ENCODE measurements at places on chromosomes 7 and 10.

GRCh38 chr10:110226926-110227641 is 19.7 kb downstream of the MXI1 start:
- peak; percentile 25 for DNase-seq

GRCh38 chr7:91062713-91063112 is 201.5 kb upstream of the FZD1 start:
- no peak for DNase-seq

DNA sequence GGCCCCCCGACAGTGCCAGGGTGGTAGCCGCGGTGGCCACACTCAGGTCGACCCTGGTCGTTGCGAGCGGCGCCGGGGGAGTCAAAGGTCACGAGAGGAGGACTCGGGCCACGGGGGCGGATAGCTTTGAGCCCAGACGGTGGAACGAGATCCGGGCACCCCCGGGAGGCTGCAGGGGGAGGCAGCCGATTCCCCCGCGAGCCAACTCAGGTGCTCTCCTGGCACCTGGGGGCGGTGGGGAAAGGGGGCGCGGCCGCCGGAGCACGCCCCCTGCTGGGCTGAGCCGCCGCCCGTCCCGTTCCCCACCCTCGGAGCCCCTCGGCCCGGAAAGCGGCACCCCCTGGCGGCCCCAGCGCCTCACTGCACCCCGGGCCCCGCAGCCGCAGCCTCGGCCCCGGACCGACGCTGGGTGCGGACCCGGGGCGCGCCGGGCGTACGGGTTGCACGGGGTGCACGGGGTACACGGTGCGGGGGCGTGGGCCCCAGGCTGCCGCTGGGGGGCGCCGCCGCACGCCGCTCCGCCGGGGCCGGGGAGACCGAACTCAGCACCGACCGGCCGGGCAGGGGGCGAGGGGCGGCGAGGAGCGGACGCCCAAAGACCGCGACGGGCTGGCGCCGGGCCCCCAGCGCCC is 521 bp upstream of the NYAP1 start:
- DNase-seq: peak; percentile 45

- DNase-seq: peak; percentile 18
Observed at GRCh38 chr10:58352956-58353610, 18.3 kb downstream of the UBE2D1 start.

GRCh38 chr7:18508443-18509427 is 13.2 kb downstream of the HDAC9 start:
- DNase-seq: peak; percentile 96

DNA sequence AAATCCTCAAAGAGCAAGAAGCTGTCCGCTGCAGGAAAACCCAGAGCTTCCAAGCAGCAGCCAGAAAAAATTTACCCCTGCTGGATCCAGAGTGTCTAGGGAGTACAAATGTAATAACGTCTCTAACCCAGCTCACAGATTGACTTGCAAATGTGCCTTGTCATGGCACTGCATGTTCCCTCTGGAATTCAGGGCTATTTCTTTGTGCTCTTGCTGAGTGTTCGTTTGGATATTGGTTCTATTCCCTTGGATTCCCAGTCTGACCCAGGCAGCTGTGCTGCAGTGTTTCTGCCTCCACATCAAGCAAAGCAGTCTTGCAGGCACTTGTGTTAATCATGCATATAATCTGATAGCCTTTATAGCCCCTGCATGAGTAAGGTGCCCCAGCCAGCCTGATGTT is 209.9 kb upstream of the GHITM start:
- DNase-seq: no peak

DNA sequence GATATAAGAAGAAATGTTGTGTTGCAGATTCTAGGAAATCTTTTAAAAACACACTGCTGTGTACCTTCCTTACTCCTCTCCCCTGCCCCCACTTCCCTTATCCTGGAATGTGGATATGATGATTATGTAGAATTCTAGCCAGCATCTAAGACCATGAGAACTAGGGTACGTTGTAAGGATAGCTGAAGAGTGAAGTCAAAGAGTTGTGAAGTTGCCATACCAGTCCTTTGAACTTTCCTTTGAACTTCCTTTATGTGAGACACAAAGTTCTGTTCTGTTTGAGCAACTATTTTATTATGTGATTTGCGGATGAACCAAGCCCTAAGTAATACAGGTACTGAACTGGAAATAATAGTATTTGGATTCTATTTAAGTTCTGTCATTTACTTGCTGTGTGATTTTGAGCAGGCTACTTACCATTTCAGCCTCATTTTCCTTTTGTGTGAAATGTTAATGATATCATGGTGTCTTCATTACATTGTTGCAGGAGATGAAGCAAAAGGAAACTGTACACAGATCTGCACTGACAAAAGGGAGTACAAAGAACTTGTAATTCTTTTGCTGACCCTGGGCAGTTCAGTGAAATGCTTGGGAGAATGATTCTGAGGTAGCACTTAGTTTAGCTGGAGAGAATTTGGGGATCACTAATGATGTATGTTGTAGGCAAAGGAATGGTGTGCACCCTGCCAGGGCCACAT is 31.4 kb downstream of the RPA3 start:
- no peak for DNase-seq

DNA sequence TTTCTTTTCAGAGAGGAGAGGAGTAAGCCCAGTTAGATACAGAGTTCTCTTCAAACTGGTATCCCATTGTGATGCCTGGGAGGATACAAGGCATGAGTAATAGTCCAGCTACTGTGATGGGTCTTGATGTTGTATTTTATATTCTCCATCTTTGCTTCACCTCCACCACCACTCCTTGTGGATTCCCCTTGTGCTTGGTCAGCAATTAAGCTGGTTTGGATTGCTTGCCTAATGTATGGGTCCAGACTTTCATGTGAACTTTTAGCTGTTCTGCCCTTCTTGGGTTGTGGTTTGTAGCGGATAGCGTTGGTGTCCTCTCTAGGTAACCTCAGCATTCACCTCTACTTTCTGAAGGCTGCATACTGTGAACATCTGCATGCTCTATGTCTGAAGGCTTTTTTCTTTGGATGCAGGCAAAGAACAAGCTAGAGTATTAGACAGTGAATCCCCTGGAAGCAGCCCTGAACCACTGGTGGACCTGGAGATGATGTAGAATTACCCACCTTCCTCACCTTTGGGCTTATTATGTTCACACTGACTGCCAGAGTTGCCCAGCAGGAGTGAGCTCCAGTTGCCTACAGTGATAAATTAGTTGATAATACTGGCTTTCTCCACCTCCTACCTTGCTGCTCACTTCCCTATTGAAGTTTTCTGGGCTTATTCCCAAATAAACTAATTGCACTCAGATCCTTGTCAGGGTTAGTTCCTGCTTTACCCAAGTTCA is 126.5 kb upstream of the MTPN start:
- no peak for DNase-seq

DNA sequence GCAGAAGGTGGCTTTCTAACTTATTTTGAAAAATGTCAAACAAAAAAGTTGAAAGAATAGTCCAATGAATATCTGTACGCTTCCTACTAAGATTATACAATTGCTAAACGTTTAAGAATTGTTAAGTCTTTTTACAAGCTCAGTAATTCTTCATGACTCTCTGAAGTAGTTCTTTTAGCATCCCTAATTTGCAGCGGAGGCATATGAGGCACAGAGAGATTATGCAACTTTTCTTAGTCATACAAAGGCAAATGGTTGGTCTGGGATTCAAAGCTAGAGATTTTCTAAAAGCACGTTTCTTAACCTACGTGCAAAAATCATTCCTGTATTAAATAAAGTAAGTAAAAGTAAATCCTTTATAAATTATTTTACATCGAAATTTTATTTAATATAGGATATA is 254.2 kb downstream of the MAGI2 start:
- DNase-seq: no peak

DNA sequence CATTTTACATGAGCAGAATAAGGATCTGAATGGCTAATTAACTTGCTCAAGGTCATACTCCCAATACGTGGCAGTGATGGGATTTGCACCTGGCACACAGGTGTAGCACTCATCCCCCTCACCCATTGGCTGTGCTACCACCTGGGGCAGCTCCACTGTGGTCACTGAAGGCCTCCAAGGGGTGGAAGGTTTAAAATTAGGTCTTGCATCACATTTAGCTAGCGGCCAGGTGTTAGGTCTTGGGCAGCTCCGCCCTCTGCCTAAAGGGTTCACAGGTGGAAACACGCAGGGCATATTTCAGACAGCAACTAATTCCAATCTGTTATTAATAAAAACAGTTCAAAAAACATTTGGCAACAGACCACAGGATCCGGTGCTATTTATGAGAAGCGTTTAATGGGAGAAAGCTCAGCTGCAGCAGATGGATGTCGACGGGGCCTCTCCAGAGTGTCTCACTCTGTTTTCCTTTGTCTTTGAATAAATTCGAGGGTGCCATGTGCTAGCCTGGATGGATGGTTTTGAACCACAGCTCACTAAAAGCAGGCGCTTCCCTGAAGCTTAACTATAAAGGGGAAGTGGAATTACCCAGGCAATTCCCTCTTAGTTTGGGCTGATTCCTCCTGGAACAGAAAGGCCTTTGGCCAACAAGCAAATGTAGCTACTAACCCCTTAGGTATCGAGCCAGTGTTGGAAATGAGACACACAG is 1017.6 kb downstream of the TYW1 start:
- no peak for DNase-seq

DNA sequence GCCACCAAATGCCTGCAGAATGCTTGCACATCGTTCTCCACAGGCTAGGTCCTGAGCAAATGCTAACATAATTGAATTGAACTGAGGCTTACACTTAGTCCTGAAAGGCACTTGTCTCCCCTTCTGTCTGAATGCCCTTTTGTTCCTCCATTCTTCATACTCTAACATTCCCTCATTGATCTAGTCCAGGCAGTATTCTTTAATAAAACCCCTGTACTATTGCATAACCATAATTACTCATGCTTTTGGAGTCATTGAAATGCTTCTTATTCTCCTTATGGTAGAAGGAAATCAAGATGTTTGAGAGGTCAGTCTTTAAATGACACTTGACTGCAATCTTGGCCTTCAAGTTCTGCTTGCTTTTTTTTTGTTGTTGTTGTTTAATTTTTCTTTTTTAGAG is 7.1 kb downstream of the PI4K2A start:
- DNase-seq: peak; percentile 55

DNA sequence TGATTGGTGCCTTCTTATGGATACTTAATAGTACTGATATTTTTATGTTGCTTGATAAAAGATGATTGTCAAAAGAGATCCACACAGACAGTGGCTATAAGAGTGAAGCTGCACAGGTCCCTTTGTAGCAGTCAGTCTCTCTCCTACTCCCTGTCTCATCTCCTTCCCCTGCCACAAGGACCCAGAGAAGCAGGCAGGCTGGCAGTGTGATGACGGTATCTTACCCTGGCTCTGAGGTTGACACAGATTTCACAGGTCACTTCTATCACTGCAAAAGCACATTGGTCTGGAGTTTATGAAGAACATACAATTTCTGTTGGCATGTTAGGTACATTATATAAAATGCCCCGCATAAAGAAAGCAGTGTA is 64.4 kb upstream of the AHR start:
- no peak for DNase-seq

GRCh38 chr7:72025381-72025960 is 386.7 kb downstream of the CALN1 start:
- DNase-seq: no peak

DNA sequence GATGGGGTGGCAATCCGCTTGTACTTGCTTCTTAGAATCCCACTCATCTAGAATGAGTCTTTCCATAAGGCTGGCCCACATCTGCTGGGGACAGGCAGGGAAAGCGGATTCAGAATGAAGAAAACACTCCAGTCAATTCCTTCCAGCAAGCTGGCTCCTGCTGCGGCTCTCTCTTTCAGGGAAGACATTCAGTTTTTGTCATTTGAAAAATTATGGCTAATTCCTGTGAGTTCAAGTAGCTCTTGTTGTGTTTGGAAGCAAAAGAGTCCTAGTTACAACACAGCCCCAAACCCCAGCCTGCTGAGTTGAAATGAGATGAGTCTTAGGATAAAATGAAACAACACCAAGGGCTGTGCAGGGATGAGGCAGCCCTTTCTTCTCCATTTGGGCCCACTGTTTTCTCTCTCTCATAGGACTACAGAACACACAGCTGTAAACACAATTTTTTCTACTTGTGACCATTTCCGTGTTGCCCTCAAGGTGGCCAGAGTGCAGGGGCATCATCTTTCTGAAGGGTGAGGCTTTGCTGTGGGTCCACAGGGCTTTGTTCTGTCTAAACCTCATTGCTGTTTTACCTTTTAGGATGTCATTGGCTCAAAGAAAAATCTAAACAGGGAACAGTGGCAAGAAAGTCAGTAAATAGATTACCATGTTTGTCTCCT is 90.8 kb upstream of the EEPD1 start:
- DNase-seq: peak; percentile 20

GRCh38 chr7:156651474-156651873 is 10.9 kb downstream of the RNF32 start:
- DNase-seq: no peak

DNA sequence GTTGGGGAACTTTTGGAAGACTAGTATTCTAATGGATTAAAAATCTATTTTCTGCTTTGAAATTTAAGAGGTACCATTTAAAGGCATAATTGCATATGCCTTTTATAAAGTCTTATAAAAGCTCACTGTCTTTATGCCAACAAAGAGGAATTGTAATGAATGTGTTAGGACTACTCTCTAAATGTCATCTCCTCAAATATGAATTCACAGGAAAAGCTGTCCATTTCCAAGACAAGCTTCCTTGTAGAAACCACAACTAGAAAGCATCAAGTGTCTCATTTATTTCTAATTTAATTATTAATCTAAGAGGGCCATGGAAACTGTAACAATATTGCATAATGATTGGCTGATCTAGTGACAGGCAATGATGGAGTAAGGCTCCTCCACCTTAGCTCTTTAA is 130.2 kb downstream of the COL28A1 start:
- no peak for DNase-seq

GRCh38 chr10:95214793-95215192 is 20.8 kb downstream of the ACSM6 start:
- DNase-seq: peak; percentile 18

GRCh38 chr7:71706597-71706975 is 574.6 kb downstream of the GALNT17 start:
- no peak for DNase-seq

DNA sequence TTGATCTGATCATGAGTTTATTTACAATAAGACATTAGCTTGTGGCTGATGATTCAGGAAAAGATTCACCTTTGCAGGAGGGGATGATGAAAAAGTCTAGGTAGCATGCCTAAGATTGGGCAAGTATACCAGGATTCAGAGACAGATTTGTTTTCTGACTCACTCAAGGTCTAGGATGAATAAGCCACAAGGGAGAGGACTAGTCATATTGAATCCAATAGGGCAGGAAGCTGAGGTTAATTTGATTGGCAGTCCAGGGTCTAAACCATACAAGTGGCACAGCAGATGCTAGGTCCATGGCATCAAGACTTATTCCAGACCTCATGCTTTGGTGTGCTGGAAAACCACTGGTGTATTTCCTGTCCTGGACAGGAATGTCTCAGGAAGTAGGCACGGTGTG is 1133.4 kb downstream of the XPNPEP1 start:
- DNase-seq: peak; percentile 82

All from fibroblast of skin of abdomen (primary cell).